ENCODE measurements at places on chromosomes 3 and 15.
A peak's percentile ranks its signal among the peaks of the same experiment; 100 is the strongest.

DNA sequence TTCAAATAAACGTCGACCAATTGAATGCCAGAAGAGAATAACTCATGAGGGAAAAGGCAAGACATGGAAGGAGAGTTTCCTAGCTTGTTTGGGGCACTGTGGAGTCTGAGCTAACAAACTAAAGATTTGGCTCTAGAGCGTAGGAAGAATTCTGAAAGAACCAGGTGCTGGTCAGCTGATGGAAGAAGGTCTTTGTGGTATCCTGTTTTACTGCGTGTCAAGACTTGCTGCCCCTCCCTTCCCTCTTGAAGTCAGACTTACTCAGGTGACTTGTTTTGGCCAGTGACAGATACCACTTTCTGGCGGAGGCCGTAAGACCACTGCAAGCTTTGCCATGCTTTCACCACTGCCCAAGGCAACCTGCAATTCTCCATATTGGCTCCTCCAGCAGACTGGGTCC is 673 bp upstream of the HCLS1 start:
- DNase-seq, result no peak

DNA sequence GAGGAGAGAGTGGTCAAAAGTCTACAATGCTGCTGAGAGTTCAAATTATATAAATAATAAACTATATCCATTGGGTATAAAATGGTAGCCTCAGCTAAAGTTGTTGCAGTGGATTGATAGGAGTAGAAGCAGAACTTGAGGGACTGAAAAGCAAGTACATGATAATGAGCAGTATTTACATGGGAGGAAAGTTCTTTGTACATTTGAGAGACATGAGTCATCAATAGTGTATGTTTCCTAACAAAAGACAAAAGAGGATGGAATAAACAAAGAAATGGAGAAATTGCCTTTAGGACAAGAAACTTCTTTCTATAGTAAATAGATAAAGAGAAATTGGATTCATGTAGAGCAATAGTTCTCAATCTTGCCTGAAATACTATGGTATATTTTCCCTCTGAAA is 110.0 kb upstream of the PLSCR5 start:
- no peak for DNase-seq

DNA sequence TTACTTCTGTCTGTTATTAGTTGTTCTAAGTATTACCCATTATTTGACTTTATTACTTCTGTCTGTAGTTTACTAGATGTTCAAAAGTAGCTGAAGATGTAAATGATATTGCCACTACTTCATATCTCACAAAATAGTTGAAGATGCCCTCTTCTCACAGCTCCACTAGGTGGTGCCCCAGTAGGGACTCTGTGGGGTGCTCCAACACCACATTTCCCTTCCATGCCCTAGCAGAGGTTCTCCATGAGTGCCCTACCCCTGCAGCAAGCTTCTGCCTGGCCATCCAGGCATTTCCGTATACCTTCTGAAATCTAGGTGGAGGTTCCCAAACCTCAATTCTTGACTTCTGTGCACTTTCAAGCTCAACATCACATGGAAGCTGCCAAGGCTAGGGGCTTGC is 80.8 kb downstream of the KCNH8 start:
- DNase-seq, result no peak

GRCh38 chr3:10669490-10670048 is 146.5 kb upstream of the SLC6A11 start:
- DNase-seq, result no peak

DNA sequence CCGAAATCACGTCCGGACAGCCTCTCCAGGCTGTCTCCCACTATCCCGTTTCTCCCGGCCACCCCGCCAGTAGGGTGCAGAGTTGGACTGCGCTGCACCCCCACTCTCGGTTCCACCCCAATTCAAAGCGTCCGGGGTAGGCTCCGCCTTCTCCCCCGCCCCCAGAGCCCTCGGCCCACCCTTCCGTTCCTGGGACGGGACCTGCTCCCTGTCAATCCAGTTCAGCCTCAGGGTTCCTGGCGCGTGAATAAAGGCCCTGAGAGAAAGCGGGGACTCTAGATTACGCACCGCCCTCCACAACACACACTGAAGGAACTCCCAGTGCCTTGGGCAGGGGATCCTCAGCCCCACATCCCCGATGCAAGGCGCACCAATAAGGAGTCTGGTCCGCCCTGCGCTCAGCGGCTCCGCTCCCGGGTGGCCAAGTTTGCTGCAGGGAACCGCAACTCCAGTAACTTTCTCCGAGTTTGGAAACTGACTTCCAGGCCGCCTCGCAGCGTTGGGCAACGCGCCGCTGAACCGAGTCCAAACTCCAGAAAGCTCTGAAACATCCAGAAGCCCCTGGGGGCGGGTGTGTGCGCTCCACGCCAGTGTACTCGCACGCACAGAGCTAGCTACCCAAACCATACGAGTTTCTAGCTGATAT is 1.9 kb downstream of the ADAMTS9 start:
- peak; percentile 99 for DNase-seq

Data from muscle of leg (tissue), 16 donors.